ENCODE measurements at places on chromosomes 4 and X.

GRCh38 chrX:140087875-140088274 is 122.6 kb upstream of the CXorf66 start:
- no peak for DNase-seq

GRCh38 chr4:89337681-89338080 is 30.1 kb upstream of the GPRIN3 start:
- no peak for DNase-seq

DNA sequence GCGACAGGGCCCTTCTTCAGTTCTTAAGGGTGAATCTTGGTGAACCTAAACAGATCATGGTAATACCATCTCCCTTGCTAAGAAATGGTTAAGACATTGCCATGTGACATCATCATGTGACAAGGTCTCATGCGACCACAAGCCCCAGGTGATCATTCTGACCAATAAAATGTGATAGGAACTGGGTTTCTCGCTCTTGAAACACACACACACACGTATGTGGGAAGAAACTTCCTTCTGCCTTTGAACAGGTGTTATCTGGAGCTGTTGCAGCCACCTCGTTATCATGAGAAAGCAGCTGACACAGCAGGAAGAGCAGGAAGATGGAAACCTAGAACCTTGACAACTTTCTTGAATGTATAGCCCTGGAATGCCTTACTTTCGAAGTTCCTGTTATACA is 10.2 kb downstream of the SOD3 start:
- DNase-seq, result no peak

DNA sequence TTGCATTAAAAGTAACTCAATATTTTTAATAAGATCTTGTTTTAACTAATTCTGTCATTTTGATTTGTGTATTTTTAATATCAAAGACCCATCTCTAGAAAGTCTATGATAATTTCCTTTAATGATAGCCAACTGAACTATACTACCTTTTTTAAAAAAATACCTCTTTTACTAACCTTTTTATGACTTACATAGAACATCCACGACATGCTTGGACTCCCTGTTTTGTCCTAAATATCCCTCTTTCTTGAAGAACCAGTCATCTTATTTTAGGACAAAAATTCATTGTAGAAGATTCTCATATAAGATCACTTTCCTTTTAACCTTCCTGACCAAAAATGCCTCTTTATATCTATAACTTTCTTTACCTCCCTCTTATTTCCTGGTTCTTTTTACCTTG is 76.8 kb upstream of the GC start:
- DNase-seq, result no peak

GRCh38 chrX:30278365-30278764 is 30.8 kb downstream of the NR0B1 start:
- no peak for DNase-seq

- no peak for DNase-seq
Observed at GRCh38 chrX:9728261-9728660, 37.4 kb downstream of the GPR143 start.

DNA sequence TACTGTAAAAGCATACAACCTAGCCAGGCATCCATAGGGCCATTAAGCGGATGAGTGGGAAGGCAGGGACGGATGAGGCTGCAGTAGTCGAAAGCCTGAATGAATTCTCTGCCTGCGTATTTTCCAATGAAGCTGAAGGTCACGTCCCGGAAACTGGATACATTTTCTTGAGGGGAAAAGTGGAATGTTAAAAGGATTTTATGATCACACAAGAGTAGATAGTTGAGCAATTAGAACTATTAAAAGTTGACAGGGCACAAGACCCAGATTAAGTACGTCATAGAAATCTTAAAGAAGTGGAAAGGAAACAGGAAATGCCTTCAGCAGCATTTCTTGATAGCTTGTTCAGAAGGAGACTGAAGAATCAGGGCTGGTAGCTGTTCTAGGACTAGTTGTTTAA is 98.3 kb upstream of the CXXC4 start:
- no peak for DNase-seq

GRCh38 chr4:22077571-22077970 is 129.0 kb upstream of the KCNIP4 start:
- DNase-seq, result no peak

- DNase-seq, result no peak
Observed at GRCh38 chr4:1945124-1945895, 63.5 kb downstream of the NELFA start.

- no peak for DNase-seq
Observed at GRCh38 chr4:124334119-124334518, 378.4 kb downstream of the ANKRD50 start.

DNA sequence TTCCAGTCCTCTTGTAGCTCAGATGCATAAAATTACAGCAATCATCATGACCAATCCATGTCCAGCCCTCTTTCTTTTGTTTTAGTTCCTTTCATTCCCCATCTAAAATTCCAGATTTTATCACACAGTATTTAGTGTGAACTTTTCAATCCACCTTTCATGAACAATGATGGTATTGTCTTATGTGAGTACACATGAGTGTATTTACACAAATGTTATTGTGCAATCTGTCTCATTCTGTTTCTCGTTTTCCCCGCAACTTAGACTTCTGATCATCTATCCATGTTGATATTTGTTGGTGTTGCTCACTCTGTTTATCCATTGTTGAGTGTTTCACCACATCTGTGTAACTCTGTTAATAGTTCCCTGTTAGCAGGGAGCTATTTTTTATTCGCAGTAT is 9.4 kb upstream of the RASGEF1B start:
- DNase-seq, result no peak

DNA sequence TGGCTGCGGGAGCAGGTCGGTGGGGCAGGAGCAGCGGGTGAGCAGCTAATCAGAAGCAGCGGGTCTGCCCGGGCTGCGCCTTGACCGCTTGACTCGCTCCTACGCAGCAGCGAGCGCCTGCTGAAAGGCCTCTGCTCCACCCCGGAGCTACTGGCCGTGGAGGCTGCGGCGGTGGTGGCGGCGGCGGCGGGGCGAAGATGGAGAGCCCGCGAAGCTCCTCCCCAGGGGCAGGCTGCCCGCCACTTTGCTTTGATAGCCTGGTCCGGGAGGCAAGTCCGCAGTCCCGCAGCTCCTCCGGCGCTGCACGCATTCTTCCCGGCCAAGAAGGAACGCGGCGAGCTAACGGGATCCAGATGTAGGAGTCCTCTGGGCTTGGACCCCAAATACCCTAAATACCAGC is 36.7 kb downstream of the PJA1 start:
- DNase-seq, result no peak

DNA sequence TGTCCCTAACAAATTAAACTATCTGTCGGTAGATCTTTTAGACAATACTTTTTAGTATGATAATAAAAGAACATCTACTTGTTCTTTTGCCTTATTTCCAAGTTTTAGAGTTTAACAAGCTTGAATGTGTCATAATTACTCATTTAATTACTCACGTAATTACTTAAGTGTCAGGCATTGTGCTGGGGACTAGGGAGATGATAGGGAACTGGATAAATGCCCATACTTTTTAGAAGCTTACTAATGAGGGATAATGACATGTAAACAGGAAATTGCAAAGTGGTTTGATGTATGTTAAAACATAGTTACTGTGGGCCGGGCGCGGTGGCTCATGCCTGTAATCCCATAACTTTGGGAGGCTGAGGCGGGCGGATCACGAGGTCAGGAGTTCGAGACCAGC is 158.3 kb downstream of the DMD start:
- DNase-seq, result no peak

DNA sequence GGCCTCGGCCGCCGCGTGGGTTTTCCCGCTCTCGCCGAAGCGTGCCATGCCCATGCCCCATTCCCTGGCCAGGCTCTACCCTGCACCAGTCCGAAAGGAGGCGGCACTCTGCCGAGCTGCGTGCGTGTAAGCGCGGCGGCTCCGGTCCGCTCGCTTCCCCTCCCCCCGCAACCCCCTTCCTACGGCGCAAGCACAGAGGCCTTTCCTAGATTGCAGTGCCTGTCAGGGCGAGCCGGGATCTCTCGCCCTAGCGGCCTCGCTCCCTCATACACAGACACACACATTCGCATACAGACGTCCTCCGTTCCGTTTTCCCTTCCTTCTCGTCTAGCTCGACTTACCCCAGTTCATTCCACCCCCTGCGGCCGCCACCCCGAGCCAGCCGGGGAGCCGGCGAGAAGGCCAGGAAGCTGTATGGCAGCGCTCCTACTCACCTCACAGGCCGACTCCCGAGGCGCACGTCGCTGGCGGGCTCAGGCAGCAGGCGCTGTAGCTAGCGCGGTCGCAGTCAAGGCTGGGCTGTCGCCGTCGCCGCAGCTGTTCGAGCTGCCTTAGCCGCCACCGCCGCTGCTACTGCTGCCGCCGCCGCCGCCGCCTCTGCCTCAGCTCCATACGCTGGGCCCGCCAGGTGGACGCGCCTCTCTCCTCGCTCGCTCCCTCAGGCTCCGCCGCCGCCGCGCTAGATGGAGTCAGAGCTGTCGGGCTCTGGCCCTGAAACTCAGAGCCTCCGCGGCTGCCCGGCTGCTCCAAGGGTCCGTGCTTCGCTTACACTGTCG is 615 bp downstream of the NEXMIF start:
- DNase-seq, result no peak

- DNase-seq, result no peak
Observed at GRCh38 chr4:107837317-107837716, 12.6 kb downstream of the SGMS2 start.

DNA sequence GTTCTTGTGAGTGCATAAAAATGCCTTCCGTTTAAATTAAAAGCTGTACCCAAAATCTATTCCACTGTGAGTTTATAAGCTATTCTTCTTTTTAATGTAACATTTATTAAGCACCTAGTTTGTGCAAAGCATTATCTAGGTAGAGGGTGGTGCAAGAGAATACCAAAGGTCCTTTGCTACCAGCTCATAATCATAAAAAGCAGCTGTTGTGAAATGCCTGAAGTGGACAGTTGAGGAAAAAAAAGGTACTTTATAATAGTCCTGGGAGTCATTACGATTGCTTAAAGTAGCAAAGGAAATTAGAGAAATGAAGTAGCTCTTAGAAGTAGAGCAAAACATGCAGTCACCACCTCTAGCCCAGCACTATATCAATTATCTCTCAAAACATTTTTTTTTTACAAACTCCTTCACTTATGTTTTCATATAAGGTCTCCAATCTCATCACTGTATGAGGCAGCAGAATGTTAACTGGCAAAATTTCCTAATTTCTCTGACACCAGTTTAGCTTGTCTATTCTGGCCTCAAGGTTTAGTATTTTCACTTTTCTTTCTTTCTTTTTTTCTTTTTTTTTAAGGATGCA is 2.1 kb downstream of the MBNL3 start:
- no peak for DNase-seq

- DNase-seq, result no peak
Observed at GRCh38 chr4:11805842-11806241, 377.1 kb upstream of the HS3ST1 start.
